ENCODE measurements at places on chromosomes 12 and 14.

DNA sequence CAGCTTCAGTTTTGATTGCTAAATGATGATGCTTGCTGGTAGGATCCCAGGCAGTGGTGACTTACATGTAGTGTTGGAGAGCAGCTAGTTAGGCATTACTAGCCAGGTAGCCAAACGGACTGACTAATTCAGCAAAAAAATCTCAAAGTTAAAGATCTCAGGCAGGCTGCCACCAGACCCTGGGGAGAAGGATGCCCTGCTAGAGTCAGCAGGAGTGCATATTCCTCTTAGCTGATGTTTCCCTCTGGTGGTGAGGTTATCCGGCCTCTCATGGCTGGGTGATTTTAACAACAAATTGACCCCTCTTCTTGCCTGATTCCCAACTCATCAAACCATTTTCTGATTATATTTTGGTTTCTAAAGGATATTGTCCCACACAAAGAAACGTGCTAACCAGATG, 2.8 kb downstream of the EFS start:
- no peak for DNase-seq

DNA sequence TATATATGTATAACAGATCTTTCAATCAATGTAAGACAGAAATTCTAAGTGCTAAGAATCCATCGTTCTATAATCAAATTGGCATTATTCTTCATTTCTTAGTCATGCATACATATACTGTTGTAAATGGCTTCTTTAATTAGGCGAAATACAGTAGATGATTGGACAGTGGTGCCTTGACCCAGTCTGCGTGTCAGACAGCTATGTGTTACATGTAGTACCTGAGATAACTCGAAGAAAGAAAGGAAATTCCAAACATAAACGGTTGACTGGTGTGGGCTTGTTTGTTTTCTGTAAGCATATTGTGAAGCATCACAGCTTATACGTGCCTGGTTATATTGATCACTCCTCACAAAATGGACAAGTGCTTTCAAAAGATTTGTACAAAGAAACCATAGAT, 210.5 kb downstream of the ETNK1 start:
- DNase-seq: no peak

DNA sequence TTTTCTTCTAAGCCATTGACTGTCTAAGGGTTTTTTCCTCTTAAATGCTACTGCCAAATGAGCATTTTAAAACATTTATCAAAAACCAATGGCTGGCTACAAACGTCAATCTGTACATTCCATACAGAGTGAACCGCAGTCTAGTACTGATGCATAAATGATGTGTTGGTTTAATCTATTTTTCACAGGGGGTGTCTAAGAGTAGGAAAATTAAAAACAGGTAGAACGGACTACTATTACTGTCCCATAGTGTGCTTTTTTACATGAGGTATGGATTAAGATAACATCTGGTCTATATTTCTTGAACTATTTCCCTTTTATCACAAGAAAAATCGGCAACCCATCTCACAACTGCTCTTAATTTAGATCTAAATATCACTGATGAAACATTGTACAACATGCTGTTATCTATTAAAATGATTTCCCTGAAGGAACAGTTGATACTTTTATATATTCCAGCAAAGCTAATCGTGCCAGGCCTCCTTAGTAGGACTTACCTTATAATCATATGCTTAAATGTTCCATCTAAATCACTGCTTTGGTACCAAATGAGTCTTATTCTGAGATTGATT, 172.9 kb upstream of the CDKN3 start:
- peak; percentile 53 for DNase-seq

DNA sequence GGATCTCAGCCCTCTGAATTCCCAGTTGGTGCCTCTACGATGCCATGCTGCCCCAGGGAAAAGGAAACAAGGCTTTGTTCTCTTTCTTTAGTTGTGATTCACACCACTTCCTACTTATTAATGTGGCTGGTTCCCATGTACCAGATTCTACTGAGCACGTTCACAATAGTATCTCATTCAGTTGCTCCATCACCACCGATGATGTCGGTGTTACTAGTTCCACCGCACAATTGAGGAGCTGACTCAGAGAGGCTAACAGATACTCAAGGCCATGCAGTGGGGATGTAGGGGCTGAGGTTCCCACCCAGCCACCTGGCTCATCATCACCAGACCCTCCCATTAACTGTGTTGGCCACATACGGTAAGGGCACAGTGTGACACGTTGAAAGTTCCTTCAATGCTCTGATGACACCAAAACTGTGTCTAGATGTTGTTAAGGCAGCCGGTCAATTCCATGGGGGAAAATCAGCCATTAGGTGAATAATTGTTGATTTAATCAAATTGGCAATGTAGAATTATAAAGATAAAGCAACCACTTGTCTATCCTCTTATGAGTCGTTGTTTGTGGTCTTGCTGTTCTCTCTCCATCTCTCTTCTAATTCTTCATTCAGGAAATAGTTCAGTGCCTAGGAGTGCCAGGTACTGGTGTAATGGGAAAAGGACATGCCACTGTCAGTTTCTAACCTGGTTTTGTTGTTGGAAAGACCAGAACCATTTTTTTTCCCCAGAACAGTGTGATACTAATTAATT, 244.2 kb upstream of the CRY1 start:
- DNase-seq: no peak

DNA sequence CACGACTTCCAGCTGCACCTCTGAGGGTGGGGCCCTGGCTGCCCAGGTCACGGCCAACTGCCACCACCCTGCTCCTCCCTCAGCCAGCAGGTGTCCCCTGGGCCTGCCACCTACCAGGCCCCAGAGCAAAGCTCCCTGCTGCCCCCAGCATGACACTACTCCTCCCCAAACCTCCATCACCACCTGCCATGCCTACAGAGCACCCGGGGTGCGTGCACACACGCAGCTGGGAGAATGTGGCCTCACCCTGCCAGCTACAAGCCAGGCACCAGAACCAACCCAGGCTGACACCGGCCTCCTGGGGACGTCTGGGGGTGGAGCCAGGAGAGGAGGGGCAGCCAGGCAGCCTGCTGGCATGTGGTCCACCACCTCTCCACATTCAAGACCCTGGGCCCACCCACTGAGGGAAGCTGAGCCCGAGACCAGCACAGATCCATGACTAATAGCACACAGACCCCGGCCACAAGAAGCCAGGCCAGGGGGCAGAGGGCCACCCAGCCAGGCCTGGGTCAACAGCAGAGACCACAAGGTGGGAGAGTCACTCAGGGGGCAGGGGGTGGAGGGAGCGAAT, 3.4 kb downstream of the JAG2 start:
- no peak for DNase-seq

DNA sequence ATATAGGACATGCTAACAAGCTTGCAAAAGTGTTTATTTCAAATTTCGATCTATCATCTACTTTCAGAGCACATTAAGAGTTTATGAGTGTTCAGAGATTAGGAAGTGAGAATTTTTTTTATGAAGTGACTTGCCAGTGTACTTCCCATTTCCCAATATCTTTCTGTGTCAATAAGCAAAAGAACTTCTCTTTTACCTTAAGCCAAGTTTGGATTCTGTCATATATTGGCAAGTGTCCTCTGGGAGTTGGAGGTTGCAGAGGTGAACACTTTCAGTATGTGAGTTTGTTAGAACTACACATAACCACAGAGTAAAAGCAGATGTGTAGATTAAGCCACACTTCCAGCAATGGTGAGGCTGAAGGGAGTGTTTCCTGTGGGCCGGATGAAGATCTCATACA, 16.6 kb upstream of the KLRF1 start:
- no peak for DNase-seq

GRCh38 chr12:12534166-12534866, 28.3 kb downstream of the DUSP16 start:
- DNase-seq: no peak

GRCh38 chr12:58919231-58920101, 838 bp downstream of the LRIG3 start:
- DNase-seq: peak; percentile 82

GRCh38 chr14:103530831-103531230, 1.8 kb downstream of the TRMT61A start:
- DNase-seq: no peak

- DNase-seq: no peak
These were observed 87.3 kb downstream of the DYRK2 start for GRCh38 chr12:67735868-67736267.

GRCh38 chr12:41656454-41656853, 468.3 kb downstream of the PDZRN4 start:
- DNase-seq: no peak

GRCh38 chr14:79791055-79791732, 420.1 kb downstream of the DIO2 start:
- no peak for DNase-seq

DNA sequence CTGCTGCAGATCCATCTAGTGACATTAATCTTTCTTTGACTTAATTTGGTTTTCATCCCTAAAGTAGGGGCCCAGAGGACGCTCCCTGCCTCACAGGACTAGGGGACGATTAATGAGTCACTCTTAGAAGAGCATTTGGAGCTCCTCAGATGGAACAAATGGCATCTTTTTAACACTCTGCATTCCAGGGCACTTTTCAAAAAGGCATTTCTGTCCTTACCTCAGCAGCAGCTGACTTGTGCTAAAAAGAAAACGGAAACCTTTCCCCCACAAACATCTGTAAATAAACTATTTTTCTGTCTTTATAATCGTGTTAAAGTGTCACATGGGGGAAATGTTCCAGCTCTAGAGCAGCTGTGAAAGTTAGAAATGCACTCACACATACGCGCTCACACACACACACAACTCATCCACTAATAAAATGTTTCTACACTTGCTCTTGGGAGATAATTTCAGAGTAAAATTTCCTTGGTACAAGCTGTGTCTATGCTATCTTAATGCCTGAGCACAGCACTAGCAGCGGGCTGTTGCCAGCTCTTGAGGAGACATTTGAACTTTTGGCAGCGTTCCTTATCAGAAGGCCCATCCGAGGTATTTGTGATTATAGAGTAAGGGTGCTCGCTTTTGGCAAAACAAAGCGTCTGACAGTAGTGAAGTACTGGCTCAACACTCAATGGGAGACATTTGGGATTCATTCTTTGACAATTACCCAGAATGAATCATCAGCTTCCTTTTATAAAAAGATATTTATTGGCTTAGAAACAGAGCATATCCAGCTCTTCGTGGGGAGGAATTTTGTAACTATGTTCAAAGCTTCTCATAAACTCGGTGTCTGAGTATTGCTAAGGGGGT, 141.3 kb downstream of the PLXNC1 start:
- DNase-seq: peak; percentile 78

DNA sequence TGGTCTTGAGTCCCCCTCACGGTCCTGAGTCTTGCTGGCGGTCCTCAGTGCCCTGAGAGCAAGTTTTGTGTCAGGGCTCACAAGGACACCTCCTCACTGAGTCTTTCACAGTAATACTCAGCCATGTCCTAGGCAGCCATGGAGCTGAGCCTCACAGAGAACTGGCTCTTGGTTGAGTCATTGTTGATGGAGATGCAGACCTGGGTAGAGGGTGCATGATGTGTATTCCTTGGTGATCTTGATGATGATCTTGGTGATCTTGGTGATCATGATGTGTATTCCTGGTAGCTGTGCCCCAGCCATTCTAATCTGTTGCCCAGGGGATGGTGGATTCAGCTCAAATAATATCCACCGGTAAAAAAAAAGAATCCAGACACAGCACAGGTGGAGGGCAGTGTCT, 495.4 kb downstream of the TMEM121 start:
- DNase-seq: no peak

GRCh38 chr12:4395818-4396217, 16.3 kb upstream of the FGF23 start:
- DNase-seq: no peak

DNA sequence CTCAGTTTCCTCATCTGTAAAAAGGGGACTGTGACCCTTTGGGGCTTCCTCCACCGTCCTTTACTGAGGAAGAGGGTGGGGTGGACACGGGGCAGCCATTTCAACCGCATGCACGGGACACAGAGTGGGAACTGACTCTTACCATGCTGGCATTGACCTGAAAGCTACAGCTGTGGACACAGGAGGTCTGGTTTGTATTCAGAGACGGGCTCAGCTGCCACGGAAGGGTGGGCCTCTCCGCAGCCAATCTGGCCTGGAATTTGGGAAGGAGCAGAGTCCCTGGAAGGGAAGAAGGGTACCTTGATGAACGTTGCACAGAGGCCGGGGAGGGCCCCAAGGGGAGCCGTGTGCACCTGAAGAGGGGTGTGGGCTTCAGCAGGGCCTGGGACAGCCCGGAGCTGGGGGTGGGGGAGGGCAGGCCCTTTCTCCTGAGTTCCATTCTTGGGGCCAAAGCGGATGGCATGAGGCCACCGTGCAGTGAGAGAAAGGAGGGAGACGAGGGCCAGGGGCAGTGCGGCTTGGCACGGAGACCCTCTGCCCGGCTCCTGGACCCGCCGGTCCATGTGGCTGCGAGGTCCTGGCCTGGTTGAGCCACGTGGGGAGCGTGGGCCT, 14.5 kb downstream of the TNFAIP2 start:
- DNase-seq: peak; percentile 79

GRCh38 chr14:104445086-104445485, 134.5 kb upstream of the C14orf180 start:
- no peak for DNase-seq

DNA sequence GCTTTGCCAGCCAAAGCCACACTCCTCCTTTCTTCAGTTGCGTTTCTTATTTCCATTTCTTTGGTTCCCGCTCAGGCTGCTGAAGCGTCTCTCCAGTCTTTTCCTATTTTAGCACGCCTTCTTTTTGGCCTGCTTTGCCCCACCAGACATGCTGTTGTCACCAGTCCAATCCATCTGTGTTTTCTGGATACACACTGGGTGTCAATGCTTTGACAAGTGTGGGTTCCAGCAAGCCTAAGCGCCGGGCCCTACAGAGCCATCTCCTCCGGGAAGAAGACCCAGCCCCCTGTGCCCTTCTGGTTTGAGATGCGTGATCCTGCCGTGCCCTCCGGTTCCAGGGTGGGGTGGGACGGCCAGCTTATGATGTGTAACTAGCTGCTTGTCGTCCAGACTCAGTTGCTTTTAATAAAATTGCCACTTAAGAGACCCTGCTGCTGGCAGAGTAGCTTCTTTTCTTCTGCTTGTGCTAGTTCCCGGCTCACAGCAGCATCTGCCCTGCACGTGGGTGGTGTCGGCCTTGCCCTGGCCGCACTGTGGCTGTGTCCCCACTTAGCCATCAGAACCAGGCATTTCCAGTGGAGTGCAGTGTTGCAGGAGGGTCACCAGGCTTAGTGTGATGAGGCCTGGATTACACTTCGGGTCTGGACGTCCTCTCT, 29.7 kb downstream of the EML1 start:
- DNase-seq: no peak

DNA sequence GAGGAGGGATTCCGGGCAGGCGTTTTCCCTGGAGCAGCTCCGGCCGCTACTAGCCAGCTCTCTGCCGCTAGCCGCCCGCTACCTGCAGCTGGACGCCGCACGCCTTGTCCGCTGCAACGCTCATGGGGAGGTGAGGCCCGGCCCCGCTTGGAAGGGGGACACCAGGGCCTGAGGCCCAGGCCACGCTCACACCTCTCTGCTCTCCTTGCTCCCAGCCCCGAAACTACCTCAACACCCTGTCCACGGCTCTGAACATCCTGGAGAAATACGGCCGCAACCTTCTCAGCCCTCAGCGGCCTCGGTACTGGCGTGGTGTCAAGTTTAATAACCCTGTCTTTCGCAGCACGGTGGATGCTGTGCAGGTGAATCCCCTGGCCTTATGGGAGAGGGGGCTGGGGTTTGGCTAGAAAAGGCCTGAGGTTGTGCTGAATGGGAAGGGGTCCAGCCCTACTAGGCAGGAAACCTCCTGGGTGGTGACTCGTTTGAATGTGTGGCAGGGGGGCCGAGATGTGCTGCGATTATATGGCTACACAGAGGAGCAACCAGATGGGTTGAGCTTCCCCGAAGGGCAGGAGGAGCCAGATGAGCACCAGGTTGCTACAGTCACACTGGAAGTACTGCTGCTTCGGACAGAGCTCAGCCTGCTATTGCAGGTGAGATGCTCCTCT, 597 bp downstream of the RNF31 start:
- no peak for DNase-seq

Data from umbilical cord (tissue), 2 donors.